ENCODE measurements at places on chromosomes 1 and 21.

DNA sequence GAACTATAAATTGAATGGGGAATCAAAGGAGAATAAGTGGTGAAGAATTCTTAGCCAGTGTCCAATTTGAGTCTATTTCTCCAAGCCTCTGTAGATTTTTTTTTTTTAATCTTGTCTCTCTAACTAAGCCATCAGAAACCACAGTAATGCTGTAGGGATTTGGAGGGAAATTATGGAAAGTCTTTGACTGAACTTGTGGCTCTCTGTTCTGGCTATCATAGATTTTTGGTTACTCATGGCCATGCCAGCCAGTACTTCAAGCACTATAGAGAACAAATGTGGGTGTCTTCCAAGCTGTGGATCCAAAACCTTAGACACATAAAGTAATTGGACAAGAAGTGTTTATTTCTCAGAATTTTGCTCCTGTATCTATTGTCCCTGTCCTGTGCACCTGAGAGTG lies 147.9 kb downstream of the LRRC40 start:
- DNase-seq = no peak

DNA sequence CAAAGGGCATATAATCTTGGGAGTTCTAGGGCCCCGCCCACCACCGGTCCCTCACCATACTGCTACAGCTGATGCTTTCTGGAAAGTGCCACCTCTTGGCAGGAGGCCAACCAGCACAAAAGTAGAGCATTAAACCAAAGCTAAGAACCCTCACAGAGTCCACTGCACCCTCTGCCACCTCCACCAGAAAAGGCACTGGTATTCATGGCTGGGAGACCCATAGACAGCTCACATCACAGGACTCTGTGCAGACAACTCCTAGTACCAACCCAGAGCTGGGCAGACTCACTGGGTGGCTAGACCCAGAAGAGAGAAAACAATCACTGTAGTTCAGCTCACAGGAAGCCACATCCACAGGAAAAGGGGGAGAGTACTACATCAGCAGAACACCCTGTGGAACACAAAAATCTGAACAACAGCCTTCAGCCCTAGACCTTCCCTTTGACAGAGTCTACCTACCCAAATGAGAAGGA lies 10.8 kb downstream of the THEM4 start:
- DNase-seq = no peak

- DNase-seq = no peak
Observed at GRCh38 chr1:227127891-227128290, 187.8 kb downstream of the COQ8A start.

GRCh38 chr1:55127827-55128343 lies 87.3 kb downstream of the USP24 start:
- DNase-seq = no peak

DNA sequence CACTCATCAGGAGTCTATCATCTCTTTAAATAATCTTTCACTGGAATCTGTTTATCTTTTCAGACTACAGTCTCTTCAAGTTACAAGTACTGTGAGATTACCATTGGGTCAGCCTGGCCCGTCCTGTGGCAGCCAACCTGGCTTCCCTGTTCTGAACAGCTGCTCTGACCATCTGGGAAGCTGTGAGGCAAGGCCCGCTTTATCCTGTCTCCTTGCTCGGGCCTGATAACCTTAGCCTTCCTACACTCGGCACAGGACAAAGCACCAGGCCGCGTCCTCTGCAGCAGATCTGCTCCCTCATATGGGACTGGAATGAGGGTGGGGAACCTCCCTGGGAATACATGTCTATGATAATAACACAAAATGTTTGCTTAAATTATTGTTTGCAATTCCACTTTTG lies 113.3 kb downstream of the PTPN14 start:
- no peak for DNase-seq

GRCh38 chr1:172993640-172994039 lies 57.1 kb downstream of the TNFSF18 start:
- no peak for DNase-seq

- DNase-seq = no peak
Observed at GRCh38 chr21:39137248-39138178, 45.7 kb downstream of the PSMG1 start.

DNA sequence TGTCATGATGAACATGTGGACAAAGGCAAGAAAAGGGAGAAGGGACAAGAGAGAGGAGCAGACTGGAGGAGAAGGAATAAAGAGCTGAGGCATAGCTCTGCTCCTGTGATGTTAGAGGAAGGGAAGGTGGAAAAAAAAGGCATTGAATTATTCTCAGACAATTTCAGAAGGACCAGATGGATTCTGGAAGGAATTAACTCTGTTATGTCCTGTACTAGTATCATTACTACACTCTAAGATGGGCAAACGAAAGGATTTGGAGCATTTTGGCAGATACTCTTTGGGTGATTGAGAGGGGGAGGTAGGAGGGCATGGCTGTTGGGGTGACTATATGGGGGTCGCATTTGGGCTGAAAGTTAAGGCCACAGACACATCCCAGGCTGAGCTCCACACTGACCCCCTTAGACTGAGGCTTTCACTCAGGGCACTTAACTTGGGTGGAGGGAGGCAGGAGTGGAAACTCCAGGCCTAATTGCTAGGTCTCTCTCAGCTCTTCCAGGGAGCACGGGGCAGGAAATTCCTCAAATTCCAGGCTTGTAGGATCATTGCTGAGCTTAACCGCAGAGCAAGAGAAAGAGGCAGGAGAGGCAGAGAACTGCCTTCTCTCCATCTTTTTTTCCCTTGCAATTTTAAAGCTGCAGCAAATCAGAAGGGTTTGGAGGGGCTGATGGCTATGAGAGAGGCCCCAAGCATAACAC lies 25.9 kb downstream of the KIRREL1 start:
- DNase-seq = peak; percentile 73

- no peak for DNase-seq
Observed at GRCh38 chr1:39574646-39575045, 1.9 kb downstream of the PABPC4 start.

- peak; percentile 89 for DNase-seq
Observed at GRCh38 chr1:11736746-11737639, 1.1 kb downstream of the AGTRAP start.

DNA sequence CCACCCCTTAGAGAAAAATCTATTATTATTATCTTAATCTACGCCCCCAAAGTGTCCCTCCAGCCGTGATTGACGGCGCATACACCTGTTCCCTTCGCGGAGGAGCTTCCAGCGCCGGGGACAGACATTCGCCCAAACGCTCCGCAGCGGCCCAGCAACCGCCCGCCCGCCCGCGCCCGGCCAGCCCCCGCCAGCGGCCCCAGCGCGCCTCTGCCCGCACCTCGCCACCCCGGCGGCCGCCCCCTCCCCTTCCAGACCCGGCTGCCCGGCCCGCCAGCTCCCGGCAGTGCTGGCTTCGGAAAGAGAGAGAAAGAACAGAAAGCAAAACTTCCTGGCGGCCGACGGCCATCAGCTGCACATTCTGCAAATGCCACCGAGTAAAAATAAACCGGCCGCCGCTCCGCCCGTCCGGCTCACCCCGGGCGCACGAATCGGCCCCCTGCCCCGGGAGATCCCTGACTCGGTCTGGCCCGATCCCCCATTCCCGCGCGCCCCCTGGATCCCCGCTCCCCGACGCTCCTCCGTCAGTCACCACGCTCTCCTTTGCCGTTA lies 1.6 kb downstream of the CASZ1 start:
- no peak for DNase-seq

DNA sequence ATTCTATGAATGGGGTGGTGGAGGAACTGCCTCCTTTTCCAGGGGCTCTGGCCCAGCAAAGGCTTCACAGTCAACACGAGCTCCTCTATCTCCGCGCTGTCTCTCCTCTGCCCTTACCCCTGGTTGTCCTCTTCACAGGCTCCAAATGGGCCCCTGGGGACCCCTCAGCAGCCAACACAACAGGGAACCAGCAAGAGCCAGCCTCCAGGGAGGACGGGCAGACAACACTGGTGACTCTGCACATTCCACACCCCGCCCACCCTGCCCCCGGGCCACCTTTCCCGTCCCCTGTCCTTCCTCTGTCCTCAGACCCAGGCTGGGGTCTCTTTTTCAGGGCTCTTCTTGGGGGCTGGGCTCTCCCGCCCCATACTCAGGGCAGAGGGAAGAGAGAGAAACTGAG lies 17.5 kb upstream of the ETV3 start:
- DNase-seq = no peak

All from aorta (tissue), 5 donors.